Thoracic aorta (tissue), 2 donors: ENCODE measurements at places on chromosomes 4 and X.

GRCh38 chr4:141275834-141276233 lies 55.1 kb downstream of the ZNF330 start:
- DNase-seq, result no peak

DNA sequence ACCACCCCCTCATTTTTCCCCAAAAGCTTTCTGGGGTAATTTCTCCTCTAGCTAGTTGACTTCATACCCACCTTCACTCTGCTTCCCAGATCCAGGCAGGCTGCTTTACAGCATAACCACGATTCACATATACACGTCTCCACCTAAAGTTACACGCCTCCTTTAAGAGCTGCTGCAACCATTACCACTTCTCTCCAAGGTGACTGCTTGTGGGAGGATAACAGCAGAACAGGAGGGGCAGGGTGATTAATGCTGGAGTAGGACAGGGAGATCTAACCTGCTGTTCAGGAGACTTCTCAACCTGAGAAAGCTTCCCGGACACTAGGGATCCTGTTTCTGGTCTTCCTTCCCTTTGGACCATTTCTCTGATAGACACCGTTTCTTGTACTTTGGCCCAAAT lies 77.4 kb downstream of the MGST2 start:
- no peak for DNase-seq

- no peak for DNase-seq
Observed at GRCh38 chrX:74924449-74925224, 615 bp downstream of the NEXMIF start.

GRCh38 chrX:155330992-155331391 lies 3.4 kb downstream of the CLIC2 start:
- DNase-seq, result no peak

GRCh38 chrX:68685685-68686084 lies 38.2 kb downstream of the STARD8 start:
- DNase-seq, result no peak

- no peak for DNase-seq
Observed at GRCh38 chrX:11765449-11765848, 7.4 kb downstream of the MSL3 start.
